ENCODE measurements at places on chromosomes 12 and 14.

DNA sequence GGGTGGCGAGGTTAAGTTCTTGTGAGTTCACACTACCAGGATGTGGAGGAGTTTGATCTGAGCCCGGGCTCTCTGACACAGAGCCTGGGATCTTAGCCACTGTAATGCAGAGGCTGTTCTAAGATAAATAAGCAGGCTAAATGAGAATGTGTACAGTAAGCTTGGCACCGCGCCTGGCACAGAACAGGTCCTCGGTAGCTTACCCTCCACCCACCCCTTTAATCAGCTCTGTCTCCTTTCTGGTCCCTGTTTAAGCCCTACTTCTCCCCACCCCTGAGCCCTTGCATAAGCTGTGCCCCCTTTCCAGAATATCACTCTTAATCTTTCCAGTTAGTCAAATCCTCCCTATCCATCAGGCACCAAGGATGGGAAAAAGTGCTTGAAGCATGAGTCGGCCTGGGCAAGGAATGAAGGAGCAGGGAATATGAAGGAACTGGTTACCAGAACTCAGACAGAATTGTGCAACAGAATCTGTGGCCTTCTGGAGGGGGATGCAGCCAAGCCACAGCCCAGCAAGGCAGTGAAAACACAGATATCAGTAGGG, 32.8 kb upstream of the CMKLR1 start:
- DNase-seq, result no peak

DNA sequence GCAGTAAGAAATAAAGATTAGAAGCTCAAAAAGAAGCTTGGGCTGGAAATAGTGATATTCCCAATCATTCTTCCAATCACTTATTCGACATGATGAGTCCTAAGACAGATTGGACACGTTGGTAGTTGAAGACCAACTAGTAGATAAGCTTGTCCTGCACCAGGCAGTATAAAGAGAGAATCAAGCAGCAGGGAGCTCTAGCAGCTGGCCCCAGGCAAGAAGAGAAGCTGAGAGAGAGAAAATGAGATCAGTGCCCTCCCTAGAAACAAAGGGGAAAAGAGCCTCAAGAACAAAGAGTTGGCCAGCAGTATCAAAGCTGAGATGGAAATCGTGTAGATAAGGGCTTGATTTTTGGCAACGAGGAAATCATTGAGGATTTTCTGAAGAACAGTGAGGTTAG, 20.6 kb downstream of the RASSF8 start:
- no peak for DNase-seq

GRCh38 chr12:18719922-18720510, 17.8 kb downstream of the PLCZ1 start:
- no peak for DNase-seq

GRCh38 chr12:106780010-106780631, 5.6 kb downstream of the RIC8B start:
- DNase-seq, result no peak

- no peak for DNase-seq
These were observed 141.3 kb upstream of the HIF1A start for GRCh38 chr14:61553730-61554641.

Data from activated CD4-positive, alpha-beta T cell treated with anti-CD3 and anti-CD28 coated beads, Interleukin-2, amount 50 U/mL, for 24 hours (primary cell).